ENCODE measurements at places on chromosomes 7 and 10. TPM values are rescaled to one million over a fixed set of nuclear protein-coding genes. Genes with fewer than 3 reads are reported as not detected.
A peak's percentile ranks its signal among the peaks of the same experiment; 100 is the strongest.

Gene TIMM23
- 56.0 TPM for total RNA-seq

Gene ZNF33B
- total RNA-seq, result 8.7 TPM

Gene ELN
- 15.5 TPM for total RNA-seq

Gene ACTL6B
- total RNA-seq, result not detected

Gene TRPV6
- total RNA-seq, result not detected

Gene MYL10
- total RNA-seq, result not detected

DNA sequence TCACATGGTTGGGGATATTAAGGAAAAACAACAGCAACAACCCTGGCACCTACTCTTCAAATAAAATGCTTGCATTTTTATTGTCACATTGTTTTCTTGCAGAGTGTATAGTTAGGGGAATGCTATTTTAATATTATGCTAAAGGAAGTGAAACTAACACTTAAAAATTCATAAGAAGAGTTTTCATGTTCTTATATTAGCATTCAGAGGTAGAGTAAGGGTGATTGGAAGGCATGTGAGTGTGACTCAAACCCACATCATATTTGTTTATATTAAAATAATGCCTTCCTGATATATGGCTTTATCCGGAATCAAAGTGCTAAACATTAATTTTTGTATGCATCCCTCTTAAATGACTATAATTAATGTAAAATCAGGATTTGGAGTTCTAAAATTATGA lies 59.8 kb upstream of the TES start:
- DNase-seq, result no peak

GRCh38 chr10:49292565-49293207 lies 6.3 kb upstream of the C10orf71 start:
- DNase-seq, result no peak

DNA sequence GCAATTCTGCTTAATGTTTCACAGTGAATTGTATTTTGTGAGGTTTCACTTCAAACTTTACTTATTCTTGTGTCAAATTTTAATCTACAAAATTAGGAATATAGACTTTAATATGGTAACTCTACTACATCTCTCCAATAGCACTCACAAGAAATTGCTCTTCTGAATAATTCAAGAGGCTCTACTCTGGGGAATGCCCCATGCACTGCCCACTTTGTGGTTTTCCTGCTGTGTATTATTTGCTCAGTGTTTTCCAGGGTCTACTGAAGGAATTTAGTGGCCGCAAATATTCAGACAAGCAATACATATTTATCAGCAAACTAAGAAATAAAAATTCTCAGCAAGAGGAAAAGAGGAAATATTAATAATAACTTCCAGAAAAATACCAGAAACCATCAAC lies 611.4 kb downstream of the TNS3 start:
- no peak for DNase-seq

DNA sequence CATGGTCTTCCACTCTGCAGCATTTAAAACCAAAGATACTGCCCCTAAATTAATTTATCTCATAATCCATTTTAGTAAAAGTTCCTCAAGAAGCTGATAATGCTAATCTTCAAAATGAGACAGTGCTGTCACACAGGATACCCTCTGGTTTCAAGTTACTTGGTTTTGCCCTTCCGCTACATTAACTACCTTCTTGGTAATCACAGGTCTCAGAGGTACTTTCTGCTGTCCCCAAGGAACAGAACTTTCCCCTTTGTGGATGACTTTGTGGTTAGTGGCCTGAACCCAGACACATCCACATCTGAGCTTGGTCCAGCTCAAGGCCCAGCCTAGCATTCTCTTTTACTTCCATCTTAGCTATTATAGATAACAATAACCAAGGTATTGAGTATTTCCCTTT lies 88.8 kb upstream of the TMEM26 start:
- no peak for DNase-seq

- DNase-seq, result no peak
Observed at GRCh38 chr10:9833942-9834341, 1183.7 kb upstream of the CELF2 start.

DNA sequence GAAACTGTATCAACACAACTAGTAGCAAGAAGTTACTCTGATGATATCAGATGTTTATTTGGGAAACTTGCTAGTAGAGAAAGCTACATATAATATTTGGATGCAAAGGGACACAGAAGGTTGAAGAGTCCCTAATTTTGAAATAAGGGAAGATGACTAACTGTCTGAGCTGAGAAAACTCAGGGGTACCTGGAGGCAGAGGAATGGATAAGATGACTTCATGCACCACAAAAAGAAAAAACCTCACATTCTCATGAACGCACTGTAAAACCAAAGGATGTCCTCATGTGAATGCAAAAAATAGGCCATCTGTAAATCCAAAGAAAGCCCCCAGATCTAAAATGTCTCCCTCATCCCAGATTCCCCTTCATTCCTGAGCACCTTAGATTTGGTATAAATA lies 29.3 kb downstream of the PRSS2 start:
- DNase-seq, result no peak

DNA sequence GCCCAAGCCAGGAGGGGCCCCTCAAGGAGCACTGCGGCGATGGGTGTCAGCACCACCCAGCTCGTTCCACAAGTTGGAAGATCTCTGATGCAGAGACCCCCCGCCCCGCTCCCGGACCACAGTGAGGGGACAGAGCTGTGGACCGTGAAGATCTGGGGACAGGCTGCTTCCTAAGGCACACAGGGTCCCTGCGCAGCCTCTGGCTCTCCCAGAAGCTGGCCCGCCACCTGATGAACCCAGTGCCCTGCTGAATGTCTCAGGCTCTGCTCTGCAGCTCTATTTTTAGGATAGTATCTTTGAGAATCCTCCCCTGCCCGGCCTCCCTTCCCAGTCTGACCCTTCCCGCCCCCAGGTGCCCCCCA lies 29.7 kb downstream of the GBX1 start:
- DNase-seq, result no peak

GRCh38 chr7:140640060-140640637 lies 464 bp downstream of the DENND2A start:
- DNase-seq, result no peak

DNA sequence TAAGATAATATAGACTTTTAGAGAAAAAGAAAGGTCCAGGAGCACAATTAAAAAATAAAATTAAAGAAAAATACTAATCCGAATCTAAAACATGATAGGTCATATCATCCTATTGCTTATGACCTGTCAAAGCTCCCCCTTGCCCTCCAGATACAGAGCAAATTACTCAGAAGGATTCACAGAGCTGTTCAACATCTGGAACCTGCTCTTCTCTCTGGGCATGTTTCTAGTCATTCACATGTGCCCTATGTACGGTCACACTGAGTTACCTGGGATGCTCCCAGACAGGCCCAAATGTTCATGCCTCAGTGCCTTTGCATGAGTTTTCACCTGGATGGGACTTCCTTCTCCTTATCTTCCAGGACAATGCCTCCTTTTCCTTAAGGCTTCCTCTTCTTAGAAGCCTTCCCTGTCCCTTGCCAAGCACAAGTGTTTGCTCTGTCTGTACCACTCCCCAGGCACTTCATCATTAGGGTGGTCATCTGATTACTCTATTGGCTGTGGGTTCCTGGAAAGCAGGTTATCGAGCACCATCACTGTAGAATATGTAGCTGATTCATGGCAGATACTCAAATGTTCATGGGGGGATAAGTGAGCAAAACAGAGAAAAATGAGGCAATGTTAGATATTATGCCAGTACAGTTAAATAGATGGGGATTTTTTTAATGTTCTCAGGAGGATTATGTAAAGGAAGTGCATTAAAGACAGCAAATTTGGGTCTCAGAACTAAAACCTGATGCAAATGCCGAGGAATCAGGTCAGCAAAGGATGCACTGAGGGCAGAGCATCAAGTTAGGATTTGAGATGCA lies 12.0 kb upstream of the AOAH start:
- no peak for DNase-seq

DNA sequence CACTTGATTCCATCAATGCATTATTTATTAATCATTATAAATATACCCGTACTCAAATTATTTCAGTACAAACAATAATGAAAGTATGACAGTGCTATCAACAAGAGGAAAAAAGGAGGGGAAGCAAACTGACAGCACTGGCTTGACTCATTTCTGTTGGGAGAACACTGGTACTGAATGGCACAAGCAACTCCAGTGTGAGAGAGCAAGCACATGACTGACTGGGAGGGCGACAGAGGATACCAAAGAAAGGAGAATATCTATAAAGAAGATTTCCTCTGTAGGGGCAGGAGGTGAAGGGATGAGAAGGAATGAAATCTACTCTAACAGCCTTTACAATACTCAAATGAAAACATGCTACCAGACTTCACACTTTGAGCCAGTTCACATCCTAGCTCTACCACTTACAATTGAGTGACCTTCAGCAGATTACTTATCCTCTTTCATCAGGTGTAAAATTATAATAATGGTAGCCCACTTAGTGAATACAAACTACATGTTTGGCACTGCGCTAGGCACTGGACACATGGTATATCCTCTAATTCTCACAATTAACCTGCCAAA lies 1.5 kb downstream of the USP54 start:
- peak; percentile 81 for DNase-seq

GRCh38 chr10:122565766-122566206 lies 5.2 kb downstream of the DMBT1 start:
- peak; percentile 88 for DNase-seq
